ENCODE measurements at places on chromosomes 6 and 20. TPM values are rescaled to one million over a fixed set of nuclear protein-coding genes. Genes with fewer than 3 reads are reported as not detected.

DNA sequence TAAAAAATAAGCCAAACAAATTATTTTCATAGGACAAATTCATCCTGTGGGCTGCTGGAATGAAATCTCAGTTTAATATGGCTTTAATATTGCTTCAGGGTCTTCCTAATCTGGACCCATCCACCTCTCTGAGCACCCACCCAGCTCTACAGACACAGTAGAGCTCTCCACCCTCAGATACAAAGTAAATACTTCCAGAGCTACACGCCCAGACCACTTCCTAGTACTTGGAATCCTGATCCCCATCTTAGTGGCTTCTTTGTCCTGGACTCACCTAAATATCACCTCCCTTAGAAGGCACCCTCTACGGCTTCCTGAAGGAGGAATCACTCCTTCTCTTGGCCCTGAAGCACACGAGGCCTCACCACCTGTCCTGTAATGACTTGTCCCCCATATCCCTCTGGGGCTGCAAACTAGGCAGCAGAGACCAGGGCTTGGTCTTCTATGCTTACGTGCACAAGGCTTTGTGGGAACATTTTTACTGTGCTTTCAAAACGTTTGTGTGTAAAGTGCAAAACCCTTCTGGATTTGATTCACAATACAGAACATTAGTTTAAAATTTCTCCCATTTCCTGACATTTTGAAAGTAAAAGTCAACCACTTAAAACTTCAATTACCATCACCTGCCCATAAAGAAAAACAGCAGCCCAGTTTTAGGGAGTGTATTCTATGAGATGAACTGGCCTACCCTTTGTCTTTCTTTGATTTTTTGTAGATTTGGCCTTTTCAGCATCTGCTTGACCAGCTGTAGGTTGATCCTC lies 2.4 kb downstream of the CTCFL start:
- no peak for ATAC-seq

ELOVL4 gene
- total RNA-seq: 6.8 TPM

DNA sequence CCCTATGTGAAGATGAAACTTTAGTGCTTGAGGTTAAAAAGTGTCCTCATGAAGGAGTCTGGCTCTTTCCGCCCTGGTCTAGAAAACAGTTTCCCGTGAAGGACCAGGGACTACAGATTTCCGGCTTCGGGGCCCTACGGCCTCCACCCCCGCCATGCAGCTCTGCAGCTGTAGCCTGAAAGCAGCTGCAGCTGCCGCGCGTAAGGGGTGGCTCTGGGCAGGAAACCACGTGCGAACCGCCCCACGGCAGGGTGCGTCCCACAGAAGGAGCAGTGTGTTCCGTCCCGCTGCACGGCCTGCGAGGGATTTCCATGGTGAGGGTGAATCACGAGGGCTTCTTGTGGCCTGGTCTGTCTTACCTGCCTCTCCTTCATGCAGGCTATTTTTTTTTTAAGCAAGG lies 117.0 kb downstream of the ERMARD start:
- peak; percentile 55 for ATAC-seq

ZC3H12D gene
- 0.36 TPM for total RNA-seq

SSR1 gene
- 110 TPM for total RNA-seq

DNA sequence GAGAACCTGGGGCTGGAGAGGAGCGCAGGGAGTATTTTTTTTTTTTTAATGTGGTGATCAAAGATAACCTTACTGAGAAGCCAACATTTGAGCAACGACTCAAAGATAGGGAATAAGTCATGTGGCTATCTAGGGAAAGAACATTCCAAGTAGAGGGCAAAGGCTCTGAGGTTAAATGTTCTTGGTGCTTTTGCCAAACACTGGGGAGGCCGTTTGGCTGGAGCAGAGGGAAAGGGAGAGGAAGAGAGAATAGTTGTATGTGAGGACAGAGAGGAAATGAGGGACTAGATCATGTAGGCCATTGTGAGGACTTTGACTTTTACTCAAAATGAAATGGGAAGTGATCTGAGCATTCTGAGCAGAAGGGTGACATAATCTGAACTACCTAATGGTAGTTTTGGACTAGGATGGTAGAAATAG lies 27.8 kb downstream of the ACSS2 start:
- no peak for ATAC-seq

DNA sequence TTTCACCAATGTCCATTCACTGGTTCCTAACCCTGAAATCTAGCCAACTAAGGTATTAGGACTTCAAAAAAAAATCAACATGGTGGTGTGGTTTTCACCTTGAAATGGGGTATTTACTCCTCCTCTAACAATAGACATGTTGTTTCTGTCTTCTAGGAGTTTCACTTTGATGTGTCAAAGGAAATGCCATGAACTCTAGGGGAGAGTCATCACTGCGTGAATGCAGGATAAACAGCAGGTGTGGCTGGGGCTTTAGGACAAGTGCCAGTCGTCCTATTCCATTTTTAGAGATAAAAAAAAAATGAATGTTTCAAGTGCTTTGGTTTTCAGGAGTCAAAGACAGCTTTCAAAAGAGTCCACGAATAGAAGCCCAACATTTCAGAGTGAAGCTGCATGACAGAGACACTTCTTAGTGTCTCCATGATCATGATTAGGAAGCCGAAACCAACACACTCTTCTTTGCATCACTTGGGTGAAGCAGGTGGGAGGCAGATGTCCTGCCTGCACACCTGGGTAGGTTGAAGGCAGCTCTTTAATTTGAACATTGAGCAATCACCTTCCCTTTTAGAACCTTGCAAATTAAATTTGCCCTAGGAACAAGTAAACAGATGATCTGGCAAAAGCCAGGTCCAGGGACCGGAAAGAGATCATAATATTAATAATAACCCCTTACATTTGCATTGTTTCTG lies 328.5 kb upstream of the PRDM1 start:
- ATAC-seq: peak; percentile 60

Data from esophagus mucosa (tissue), 1 donor.